Stimulated activated CD4-positive, alpha-beta T cell treated with anti-CD3 and anti-CD28 coated beads, TNF-alpha, amount 100 ng/mL, for 48 hours (primary cell): ENCODE measurements at places on chromosomes 7 and 10.

GRCh38 chr7:142280263-142280662 lies 22.4 kb upstream of the PRSS58 start:
- DNase-seq, result no peak

DNA sequence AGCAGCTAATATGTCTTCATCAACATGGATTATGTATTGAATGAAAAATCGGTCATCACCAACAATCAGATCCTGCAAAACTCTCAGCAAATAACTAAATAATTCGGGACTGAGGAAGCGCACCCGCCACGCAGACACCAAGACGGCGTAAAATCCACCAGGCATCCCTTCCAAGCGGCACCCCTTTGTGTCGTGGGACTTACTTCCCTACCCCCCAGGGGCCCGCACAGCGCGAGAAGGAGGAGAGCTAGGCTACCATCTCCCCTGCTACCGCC lies 721 bp downstream of the ARL3 start:
- no peak for DNase-seq

- DNase-seq, result no peak
These were observed 173.5 kb downstream of the TSPAN12 start for GRCh38 chr7:120684463-120684862.

DNA sequence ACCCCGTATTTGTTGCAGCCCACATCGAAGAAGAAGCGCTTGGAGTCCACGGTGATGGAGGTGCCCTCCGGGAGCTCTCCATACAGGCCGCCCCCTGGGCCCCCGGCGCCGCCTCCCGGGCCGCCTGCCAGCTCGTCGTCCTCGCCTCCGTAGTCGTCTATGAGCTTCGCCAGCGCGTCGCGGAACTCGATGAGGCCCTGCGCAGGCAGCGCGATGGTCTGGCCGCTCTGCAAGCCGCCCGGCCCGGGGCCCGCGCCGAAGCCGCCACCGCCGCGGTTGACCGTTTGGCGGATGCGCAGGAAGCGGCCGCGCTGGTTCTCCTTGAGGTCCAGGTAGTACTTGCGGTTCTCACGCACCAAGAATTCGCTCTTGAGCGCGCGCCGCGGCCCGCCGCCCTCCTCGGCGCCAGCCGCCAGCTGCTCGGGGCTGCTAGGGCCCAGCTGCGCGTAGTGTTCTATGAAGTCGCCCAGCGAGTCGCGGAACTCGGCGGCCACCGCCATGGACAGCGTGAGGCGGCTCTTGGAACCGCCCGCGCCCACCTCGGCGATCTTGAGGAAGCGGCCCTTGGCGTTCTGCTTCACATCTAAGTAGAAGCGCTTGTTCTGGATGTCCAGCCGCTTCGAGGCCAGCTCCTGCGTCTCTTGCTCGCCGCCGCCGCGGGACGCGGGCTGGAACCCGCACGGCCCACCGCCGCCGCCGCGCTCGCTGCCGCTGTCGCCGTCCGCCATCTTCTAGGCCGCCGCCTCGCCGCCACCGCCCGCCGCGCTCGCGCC lies 523 bp downstream of the PURB start:
- peak; percentile 37 for DNase-seq

DNA sequence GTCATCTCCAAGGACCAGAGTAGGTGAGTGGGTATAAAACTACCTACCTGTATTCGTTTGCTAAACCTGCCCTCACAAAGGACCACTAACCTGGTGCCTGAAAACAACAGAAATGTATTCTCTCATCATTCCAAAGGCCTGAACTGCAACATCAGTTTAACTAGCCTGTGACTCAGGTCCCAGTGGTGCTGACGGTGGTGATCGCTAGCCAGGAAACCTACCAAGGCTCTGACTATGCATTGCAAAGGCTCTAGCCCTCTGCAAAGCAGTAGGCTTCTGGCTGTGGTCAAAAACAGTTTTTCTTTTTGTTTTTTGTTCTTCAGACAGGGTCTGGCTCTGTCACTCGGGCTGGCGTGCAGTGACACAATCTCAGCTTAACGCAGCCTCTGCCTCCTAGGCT lies 107.5 kb downstream of the NPTX2 start:
- no peak for DNase-seq

DNA sequence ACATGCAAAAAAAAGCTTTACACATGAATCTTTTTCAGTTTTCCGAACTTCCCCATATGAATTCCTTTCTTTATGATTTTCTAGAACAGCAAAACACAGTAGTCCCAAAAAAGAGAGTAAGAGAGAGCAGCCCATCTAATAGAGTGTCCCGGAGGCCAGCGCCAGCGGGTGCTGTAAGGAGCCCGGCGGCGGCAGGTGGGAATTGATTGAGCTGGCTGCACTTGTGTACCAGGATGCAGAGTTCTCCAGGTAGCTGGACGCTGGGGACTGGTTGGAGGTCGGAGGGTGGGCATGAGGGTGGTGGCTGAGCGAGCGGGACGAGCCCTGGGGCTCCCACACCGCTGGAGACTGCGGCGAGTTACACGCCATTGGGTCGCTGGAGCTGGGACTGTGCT lies 4.0 kb downstream of the DLX5 start:
- DNase-seq, result no peak

- DNase-seq, result no peak
These were observed 47.7 kb downstream of the EGFR start for GRCh38 chr7:55066524-55066923.

GRCh38 chr10:51251110-51251509 lies 176.8 kb downstream of the PRKG1 start:
- DNase-seq, result no peak

DNA sequence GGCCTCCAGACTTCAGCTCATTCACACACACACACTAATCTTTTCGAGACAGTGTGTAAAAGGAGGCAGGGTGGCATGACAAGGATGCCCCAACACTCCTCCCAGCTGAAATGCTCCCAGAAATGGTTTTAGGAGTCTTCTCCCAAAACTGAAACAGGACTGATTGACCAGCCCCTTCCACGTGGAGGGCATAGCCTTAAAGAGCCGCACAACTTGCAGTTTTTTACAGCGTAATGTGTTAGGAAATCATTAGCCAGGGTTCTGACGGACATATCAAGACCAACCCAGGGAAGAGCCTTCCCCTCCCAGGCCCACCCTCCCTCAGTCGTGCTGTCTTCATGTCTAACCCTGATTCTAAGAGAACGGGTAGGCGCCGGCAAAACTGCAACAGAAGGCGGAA lies 224.6 kb downstream of the TNS3 start:
- no peak for DNase-seq

GRCh38 chr10:3010334-3010733 lies 57.0 kb upstream of the PFKP start:
- no peak for DNase-seq

DNA sequence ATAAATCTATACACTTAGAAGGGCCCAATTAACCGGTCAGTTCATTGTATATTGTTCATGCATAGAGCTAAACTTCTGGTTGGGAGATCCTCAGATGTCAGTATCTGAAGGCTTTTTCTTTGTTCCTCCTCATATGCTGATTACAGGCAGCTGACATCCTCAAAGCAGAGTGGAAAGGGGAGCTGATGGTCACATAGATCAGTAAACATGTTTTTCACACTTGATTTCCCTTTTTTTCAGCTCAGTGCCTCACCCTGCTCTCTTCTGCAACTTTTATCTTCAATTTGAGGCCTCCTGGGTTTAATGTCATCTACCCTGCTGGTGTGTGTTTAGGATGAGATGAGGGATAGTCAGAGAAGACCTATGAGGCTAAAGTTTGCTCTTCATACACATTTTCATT lies 297.9 kb upstream of the FZD1 start:
- no peak for DNase-seq

DNA sequence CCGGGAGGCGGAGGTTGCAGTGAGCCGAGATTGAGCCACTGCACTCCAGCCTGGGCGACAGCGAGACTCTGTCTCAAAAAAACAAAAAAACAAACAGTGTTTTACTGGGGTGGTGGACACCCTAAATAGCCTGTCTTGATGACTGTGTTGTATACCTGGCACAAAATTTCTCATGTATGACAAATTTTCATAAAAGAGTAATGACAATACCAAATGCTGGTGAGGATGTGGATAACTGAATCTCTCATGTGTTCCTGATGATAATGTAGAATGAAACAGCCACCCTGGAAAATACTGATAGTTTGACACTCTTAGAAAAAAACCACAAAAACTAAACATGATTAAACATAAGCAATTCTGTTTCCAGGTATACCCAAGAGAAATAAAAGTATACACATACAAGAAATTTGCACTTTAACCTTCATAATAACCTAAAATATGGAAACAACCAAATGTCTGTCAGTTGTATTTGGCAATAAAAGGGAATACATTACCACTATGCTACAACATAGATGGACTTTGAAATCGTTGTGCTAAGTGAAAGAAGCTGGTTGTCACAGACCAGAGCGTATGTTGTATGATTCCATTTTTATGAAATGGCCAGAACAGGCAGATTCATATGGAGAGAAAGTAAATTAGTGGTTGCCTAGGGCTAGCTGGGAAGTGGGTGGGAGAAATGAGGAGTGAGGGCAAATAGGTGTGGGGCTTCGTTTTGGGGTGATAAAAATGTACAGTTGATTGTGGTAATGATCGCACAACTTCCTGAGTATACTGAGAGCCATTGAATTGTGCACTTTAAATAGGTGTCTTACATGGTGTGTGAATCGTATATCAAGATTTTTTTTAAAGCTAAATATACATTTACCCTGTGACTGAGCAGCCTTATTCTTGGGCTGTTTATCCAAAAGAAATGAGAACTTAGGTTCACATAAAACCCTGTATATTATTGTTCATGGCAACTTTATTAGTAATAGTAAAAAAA lies 12.5 kb downstream of the WDR37 start:
- DNase-seq, result no peak

DNA sequence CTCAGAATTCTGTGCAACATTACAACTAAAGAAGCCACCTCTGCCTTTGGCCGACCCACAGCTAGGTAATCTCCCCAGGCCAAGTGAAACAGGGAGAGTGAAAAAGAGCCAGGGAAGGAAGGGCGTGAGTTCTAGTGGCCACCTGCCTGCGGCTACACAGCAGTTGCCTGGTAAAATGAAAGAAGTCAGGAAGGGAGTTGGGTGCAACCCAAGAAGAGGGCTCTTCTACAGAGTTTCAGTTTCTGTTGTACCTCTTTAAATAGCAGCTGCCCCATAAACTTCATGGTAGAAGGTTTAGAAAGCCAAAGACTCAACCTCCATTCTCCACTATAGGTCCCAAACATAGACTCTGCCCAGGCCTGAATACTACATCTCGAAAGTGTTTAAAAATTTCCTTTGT lies 76.2 kb upstream of the TMEM168 start:
- DNase-seq, result no peak

GRCh38 chr10:104076743-104077160 lies 8.9 kb downstream of the COL17A1 start:
- no peak for DNase-seq

GRCh38 chr7:17374157-17374556 lies 75.7 kb downstream of the AHR start:
- no peak for DNase-seq

DNA sequence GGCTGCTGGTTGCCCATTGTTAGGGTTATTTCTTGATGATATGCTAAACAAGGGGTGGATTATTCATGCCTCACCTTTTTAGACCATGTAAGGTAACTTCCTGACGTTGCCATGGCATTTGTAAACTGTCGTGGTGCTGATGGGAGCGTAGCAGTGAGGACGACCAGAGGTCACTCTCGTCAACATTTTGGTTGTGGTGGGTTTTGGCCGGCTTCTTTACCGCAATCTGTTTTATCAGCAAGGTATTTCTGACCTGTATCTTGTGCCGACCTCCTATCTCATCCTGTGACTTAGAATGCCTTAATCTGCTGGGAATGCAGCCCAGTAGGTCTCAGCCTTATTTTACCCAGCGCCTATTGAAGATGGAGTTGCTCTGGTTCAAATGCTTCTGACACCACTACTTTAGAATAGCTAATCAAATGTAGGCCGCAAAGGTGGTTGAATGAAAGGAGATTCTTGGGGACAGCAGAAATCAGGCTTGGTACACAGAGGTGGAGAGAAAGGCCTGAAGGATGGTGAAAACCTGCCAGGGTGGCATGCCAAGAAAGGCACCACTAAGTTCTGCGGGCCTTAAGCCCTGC lies 17.9 kb upstream of the SMO start:
- DNase-seq, result no peak

- no peak for DNase-seq
These were observed 102.8 kb downstream of the DYNC2I1 start for GRCh38 chr7:158959021-158959717.
